ENCODE measurements at places on chromosomes 6 and 20.

- no peak for DNase-seq
Measured at GRCh38 chr6:30895343-30895742, 11.0 kb downstream of the DDR1 start.

- no peak for DNase-seq
Measured at GRCh38 chr6:113512576-113512975, 344.6 kb upstream of the MARCKS start.

GRCh38 chr6:138196122-138196738 is 22.1 kb downstream of the PBOV1 start:
- no peak for DNase-seq

DNA sequence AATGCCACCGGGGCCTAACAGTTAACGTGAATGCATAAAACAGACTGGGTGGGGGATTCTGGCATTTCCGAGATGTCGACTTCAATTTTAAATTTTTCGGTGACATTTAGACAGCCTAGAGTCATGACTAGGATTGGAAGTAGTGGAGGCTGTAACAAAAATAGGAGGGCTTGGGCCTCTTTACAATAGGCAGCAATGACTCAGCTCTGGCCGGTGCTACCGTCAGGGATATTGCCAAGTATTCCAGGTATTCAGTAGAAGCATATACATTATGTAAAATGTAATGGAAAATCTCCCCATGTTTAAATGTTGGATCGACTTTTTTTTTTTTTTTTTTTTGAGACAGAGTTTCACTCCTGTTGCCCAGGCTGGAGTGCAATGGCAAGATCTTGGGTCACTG is 136.2 kb upstream of the STMND1 start:
- no peak for DNase-seq

DNA sequence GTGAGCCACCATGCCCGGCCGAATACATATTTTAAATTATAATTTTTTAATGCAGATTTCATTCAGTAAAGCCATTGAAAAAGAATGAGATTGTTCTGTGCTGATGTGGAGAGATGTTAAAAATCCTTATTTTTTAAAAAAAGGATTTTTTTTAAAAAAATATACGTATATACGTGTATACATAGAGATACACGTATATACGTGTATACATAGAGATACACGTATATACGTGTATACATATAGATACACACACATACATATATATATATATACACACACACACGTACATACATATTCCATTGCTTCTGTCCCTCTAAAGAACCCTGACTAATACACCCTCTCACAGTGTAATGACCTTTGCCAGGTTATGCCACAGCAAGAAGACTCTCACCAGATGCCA is 23.8 kb upstream of the TBC1D7 start:
- DNase-seq: no peak

All from Ammon's horn (tissue), 1 donor.